ENCODE measurements at places on chromosomes 7 and 10.

- DNase-seq = no peak
Measured at GRCh38 chr10:6200734-6201515, 1.8 kb upstream of the PFKFB3 start.

GRCh38 chr7:100692578-100692961 is 1.5 kb downstream of the GIGYF1 start:
- DNase-seq = no peak

DNA sequence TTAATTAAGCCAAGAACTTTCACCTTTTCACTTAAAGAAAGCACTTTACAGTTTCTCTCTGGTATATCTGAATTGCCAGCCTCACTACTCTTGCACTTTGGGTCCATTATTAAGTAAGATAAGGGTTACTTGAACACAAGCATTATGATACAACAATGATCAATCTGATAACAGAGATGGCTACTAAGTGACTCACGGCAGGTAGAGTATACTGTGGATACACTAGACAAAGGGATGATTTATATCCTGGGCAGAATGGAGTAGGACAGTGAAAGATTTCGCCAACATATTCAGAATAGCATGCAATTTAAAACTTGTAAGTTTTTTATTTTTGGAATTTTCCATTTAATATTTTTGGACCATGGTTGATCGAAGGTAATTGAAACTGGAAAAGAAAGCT is 34.3 kb upstream of the ITGB8 start:
- no peak for DNase-seq

DNA sequence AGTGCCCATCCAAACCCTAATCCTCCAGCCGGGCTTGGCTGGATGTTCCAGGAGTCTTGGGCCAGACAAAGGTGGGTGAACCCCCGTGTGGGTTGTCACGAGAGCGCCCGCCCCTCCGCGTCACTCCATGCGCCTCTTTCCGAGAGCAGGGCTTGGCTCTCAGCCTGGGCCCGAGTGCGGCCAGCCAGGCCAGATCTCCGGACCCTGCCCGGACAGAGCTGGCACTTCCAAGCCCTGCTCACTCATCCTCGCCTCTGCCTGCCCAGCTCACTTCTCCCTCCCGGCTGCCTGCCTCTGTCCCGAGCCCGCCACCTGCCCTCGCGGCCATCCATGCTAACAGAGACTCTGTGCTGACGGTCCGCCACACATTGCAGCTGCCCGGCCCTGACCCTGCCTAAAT is 34.6 kb downstream of the AGAP3 start:
- no peak for DNase-seq

- no peak for DNase-seq
Measured at GRCh38 chr10:113583571-113583970, 30.7 kb downstream of the HABP2 start.

- DNase-seq = no peak
Measured at GRCh38 chr10:70458329-70459060, 17.0 kb upstream of the NODAL start.

DNA sequence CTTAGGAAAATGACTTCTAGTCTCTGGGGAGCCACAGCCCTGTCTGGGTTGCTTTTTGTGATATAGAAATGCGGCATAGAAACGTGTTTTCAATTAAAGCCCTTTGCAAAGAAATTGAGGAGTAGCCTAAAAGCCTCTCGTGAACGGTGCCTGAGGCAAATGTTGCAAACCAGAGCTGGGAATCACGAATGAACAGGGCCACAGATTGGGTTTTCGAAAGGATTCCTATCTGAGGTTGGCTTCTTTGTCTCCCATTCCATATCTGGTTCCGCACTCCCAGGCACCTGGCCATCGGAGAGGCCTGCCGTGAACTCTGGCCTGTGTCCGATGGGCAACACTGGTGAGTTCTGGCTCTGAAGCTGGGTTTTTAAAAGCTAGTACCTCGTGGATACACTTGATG is 221.6 kb downstream of the TCF7L2 start:
- no peak for DNase-seq

- DNase-seq = no peak
Measured at GRCh38 chr10:63825111-63825510, 303.9 kb downstream of the REEP3 start.

DNA sequence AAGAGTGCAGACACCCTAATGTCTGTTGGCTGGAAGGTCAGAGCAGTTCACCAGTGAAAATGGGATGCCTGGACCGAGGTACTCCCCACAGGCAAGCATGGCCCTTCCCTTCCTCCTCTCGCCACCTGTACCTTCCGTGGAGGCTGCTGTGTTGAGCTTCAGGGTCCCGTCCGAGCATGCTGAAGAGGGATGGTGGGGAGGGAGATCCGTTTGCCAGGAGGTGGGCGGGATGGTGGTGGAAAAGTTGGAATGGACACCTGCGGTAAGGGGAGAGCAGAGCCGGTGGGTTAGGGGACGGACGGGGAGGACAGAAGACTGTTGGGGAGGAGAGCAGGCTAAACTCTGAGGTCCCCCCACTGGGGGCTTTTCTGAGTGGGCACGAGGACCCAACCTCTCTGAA is 15.9 kb upstream of the ZNF777 start:
- no peak for DNase-seq

DNA sequence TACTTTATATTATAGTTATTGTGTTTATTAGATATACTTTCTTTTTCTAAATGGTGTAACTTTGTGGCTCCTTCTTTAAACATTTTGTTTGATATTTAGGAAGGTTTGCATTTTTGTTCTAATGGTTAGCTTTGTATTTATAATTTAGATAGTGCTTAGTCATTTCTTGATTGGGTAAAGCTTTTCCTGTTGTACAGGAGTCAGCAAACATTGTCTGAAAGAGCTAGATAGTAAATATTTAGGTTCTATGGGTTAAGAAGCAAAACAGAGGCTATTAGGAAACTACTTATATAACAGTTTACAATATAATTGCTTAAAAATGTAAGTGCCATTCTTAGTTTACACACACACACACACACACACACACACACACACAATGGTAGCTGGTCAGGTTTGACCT is 70.6 kb upstream of the CCDC6 start:
- DNase-seq = no peak

DNA sequence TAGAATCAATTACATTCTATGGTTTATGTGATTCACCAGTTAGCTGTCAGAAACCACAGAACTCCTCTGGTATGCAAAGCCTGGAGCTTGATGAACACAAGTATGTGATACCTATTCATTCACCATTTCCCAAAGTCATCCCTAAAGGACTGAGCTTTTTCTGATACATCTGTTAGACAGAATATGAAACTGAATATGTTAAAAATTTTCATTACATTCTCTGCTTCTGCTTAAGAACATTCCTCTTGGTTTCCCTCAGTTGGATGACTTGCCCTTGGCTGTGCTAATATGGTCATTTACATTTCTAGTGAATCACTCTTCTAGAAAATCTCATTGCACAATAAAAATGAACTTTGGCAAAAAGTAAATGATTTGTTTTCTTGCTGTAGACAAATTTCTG is 10.8 kb upstream of the PON1 start:
- no peak for DNase-seq

- DNase-seq = no peak
Measured at GRCh38 chr7:100432053-100432452, 2.4 kb downstream of the MEPCE start.

GRCh38 chr10:86099542-86100334 is 266.9 kb downstream of the GRID1 start:
- DNase-seq = no peak

GRCh38 chr10:101260764-101261481 is 31.7 kb upstream of the LBX1 start:
- DNase-seq = no peak

DNA sequence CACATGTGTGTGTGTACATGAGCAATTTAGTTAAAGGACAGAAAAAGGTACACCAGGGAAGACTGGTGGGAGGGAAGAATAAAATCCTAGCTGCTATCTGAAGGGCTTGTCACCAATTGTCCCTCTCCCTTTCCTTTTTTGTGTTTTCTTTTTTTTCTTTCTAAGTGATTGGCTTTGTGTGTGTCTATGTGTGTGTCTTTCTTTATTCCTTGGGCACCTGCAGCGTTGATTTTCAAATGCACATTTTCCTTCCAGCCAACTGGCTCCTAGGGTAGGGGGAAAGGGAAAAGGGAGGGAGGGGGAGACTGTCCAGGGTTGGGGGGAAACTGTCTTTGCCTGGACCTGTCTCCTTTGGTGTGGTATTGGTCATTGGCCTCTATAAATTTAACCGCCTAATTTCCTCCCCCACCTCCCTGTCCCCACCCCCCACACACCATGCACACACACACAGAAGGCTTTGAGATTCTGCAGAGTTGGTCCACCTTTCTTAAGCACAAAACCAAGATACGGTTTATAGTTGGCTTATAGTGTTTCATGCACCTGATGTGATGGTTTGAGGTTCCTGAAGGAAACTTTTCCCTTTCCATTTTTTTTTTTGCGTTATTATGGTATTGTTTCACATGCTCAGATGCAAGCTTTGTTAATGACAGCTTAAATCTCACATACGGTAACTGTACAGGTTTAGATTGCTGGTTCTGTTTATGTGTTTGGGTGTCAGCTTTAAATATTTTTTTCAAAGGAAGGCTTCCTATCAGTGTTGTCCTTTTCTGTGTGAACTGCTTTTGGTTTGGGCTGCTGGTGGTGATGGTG is 2.6 kb downstream of the AUTS2 start:
- DNase-seq = no peak

GRCh38 chr10:10986606-10987005 is 31.1 kb upstream of the CELF2 start:
- DNase-seq = no peak

DNA sequence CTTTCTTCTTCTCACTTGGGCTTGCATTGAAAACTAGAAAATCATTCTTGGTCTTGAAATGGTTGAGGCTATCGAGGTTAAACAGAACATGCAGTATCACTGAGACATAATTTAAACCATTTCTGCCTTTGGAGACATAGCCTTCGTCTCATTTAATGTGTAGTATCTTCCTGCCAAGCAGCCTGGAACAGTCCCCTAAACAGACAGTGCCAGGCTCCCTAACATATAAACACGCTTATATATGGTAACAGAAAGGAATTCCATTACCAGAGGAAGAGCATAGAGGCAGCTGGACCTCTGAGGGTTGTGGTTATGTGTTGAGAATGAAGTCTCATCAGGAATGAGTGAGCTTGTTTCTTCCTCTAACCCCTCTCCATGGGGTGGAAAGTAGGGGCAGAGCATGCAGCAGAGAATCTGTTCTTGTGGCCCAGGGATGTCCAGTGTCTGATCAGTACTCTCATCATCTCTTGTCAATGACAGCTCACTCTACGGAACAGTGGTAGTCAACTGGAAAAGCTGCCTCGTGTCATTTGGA is 11.2 kb downstream of the CACNB2 start:
- DNase-seq = no peak

DNA sequence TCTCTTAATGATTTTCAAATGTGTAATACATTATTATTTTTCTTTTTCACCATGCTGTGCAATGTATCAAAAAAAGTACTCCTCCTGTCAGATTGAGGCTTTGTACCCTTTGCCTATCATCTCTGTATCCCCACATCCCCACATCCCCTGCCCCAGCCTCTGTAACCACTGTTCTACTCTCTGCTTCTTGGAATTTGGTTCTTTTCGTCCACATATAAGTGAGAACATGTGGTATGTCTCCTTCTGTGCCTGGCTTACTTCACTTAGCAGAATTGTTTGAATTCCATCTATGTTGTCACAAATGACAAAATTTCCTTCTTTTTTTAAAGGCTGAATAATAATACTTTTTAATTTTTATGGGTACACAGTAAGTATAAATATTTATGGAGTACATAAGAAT is 13.8 kb downstream of the TAF3 start:
- no peak for DNase-seq

Data from stimulated activated CD4-positive, alpha-beta T cell treated with anti-CD3 and anti-CD28 coated beads, TNF-alpha, amount 100 ng/mL, for 48 hours (primary cell).